ENCODE measurements at places on chromosomes 6 and 20.
A peak's percentile ranks its signal among the peaks of the same experiment; 100 is the strongest.

- peak; percentile 51 for DNase-seq
These were observed 19.5 kb upstream of the FAM8A1 start for GRCh38 chr6:17580518-17581048.

DNA sequence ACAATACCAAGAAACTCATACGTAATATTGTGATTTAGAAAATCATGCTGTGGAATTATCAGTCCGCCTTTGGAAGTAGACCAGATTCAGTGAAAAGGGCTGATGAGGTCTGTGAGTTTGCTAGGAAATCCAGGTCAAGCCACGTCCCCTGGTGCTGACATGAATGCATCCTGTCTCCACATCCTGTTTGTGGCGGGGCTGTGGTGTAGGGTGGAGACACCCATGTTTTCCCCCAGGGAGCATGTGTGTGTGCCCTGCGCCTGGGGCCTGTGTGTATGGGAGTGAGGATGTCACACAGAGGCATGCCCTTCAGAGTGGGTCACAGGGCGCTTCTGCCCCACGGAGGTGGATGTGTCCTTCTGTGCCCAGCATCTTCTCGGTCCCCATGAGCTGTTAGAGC, 109.1 kb downstream of the SASH1 start:
- no peak for DNase-seq

- no peak for DNase-seq
These were observed 184.3 kb upstream of the CST7 start for GRCh38 chr20:24764794-24765202.

GRCh38 chr20:53652090-53652858, 58.6 kb upstream of the ZNF217 start:
- DNase-seq = peak; percentile 11

DNA sequence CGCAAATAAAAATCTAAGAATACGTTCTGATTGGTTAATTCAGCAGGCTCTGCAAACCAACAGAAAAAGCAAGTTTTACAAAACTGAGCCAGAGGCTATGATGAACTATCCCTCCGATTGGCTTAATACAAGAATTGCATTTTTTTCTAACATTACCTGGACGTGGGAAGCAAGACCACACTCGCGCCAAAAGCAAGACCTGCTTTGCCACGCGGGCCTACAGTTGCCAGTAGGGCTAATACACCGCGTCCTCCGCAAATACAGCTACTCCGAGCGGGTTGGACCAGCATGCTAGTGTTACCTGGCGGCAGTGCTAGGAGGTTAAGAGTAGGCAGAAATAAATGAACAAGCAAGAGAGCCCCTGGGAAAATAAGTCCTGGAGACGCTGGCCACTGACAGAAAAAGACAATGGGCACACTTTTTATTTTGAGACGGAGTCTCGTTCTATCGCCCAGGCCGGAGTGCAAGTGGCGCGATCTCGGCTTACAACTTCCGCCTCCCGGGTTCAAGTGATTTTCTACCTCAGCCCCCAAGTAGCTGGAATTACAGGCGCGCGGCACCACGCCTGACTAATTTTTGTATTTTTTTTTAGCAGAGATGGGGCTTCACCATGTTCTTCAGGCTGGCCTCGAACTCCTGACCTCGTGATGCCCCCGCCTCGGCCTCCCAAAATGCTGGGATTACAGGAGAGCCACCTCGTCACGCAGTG, 131.9 kb upstream of the BTN3A2 start:
- no peak for DNase-seq

DNA sequence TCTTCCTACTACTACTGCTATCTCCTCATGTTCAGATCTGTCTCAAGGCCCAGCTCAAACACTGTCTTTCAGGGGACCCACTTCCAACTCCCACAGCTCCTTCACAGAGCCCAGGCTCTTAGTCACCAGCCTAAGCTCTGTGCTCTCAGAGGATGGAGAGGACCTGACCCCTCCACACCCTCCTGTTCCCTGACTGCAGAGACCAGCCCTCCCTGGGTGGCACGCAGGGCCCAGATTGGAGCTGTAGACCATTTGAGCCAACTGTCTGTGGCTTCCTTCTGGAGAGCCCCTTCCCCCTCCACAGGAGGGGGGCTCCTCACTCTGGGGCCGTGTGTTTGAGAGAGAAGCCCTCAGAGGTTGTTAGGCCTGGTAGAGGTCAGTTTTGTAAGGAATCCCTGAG, 9.8 kb downstream of the SNPH start:
- no peak for DNase-seq

- DNase-seq = no peak
These were observed at the start of gene TCF21 for GRCh38 chr6:133888929-133889556. TSS of gene TCF21 (plus strand) at chr6:133889113. CDS start at chr6:133889398, 285 bp downstream.

GRCh38 chr6:169145496-169145895, 108.2 kb downstream of the THBS2 start:
- no peak for DNase-seq

DNA sequence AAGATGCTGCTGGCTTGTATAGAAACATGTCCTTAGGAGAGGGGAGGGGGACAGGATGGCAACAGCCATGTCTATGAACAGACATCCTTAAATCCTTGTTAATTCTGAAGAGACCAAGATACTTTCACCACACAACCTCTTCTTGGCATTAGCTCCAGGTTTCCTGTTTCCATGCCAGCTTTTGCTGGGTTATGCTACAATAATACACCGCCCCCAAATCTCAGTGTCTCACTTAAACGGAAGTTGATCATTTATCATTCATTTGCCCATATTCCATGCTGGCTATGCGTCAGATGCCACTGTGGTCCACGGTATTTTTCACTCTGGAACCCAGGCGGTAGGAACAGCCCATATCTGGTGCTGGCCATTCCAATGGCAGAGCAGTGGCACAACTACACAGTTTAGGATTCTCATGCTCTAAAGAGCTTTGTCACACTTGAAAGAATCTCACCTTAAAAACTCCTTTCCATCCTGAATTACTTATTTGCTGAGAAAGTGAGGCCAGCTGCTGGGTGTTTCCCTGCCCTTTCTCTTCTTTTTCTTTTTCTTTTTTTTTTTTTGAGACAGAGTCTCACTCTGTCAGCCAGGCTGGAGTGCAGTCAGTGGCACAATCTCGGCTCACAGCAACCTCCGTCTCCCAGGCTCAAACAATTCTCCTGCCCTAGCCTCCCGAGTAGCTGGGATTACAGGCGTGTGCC, 3.7 kb upstream of the RNASET2 start:
- no peak for DNase-seq

DNA sequence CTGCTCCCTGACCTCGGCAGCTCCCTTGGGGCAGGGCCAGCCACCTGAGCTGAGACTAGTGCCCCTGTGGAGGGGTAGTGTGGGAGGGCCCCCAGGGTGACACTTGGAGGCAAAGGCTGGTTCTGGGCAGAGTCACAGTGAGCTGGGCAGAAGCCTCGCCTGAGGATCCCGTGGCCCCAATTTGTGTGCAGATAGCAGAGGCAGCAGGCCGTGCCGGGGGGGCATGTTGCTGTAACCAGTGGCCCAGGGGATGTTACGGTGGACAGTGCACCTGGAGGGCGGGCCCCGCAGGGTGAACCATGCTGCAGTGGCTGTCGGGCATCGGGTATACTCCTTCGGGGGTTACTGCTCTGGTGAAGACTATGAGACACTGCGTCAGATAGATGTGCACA, 2.9 kb downstream of the KLHDC3 start:
- no peak for DNase-seq

GRCh38 chr20:49100972-49101371, 54.9 kb downstream of the CSE1L start:
- no peak for DNase-seq

DNA sequence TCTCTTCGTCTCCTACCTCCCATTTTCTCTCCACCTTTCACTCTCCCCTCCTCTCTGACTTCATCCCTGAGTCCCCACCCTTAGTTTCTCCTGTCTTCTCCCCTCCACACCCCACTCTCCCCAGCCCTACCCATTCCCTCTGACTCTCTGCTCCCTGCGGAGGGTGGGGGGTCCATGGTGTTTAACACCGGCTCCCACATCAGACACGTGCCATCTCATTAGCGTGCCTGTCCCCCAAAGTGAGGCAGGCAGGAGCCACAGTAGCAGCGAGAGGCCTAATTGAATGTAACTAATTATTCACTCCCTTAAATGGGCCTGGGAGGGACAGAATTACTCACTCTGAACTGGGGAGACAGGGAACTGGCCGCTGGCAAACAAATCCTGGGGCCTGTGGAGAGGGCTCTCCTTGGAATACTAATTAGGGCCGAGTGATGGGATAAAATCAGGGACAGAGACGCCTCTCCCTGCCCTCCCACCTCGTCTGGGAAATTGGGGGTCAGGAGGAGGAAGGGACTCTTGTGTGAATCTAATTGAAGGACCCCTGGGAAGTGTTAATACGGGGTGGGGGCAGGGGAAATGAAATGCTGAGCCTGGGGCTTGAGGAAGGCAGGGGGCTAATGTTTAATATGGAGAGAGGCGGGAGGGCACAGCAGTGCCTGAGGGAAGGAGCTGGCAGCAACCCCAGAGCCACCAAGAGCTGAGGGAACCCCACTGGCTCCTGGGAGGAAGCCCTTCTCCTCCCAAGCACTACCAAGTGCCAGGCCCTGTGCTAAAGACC, 17.9 kb downstream of the CD40 start:
- DNase-seq = no peak

- DNase-seq = no peak
These were observed 112.1 kb upstream of the GPR6 start for GRCh38 chr6:109865968-109866367.

DNA sequence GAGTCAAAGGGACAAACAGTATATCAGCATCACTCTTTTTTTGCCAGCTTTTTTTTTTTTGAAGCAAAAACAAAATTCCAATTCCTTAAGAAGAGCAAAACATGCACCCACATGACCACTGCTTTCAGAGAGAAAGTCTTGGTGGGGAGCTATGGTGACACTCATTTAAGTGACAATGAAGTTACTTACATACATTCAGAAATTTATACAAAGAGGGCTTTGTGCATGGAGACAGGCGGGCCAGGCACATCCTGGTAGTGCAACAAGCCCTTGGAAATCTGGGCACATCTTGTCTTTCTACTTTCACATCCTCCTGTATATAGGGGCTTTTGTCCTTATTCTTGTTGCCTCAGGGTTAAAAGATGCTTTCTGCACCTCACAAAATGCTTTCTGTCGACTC, 55.9 kb downstream of the IL22RA2 start:
- no peak for DNase-seq

- DNase-seq = no peak
These were observed 10.1 kb upstream of the ITPR3 start for GRCh38 chr6:33610779-33611732.

DNA sequence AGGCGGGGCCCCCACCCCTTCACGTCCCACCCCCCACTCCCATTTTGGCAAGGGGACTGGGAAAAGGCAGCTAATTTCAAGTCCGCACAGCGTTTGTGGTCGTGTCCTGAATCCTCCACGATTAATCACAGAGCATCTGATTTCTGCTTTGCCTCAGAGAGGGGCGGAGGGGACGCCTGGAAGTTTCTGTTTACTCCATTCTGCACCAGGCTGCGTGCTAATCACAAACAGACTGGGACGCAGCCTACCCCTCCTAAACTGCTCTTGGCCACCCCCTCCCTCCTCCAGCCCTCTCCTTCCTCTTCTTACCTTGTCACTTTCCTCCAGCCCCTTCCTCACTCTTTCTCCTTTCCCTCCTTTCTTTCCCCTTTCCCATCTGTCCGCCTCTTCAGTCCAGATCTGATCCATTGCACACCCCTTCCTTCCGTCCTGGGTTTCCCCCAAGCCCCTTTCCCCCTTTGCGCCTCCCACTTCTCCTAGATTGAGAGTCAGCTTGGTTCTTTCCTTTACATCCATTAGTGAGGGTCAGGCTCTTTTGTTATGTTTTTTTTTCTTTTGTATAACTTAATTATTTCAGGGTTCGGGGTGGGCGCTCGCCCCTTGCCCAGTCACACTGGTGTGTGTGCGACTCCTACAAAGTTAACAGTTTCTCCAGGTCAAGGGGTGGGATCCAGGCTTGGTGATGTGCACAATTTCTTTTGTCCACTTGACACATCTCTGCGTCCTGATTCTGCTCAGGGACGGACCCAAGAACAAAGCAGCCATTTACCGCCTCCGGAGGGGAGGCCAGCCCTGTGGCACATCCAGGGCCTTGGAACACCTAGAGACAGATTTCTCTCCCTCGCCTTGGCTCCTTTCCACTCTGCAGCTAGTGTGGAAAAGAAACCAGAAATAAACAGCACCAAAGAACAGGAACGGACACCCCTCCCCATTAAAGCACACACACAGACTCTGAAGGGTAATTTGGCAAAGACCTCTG, 520 bp upstream of the RIPOR3 start:
- no peak for DNase-seq

GRCh38 chr6:47391675-47392074, 82.0 kb upstream of the TNFRSF21 start:
- DNase-seq = no peak

DNA sequence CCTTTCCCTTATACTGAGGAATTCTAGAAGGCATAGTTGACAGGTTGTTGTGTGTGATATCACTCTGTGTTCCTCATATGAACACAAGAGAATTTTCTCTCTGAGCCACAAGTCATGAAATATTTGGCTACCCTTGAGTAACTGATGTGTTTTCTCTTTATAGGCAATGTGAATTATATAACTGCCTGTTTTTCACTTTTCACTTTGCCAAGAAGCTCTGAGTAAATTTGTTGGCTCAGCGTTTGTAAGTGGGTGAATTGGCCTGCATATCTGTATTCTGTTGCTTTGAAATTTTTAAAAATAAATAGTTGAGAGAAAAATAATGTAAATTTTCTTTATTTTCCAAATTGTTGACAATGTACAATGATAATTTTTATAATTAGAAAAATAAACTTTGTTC, 5.2 kb upstream of the BTBD9 start:
- DNase-seq = no peak

GRCh38 chr6:133726188-133726587, 162.7 kb upstream of the TCF21 start:
- no peak for DNase-seq

GRCh38 chr6:10838794-10839333, 525 bp upstream of the MAK start:
- DNase-seq = no peak

DNA sequence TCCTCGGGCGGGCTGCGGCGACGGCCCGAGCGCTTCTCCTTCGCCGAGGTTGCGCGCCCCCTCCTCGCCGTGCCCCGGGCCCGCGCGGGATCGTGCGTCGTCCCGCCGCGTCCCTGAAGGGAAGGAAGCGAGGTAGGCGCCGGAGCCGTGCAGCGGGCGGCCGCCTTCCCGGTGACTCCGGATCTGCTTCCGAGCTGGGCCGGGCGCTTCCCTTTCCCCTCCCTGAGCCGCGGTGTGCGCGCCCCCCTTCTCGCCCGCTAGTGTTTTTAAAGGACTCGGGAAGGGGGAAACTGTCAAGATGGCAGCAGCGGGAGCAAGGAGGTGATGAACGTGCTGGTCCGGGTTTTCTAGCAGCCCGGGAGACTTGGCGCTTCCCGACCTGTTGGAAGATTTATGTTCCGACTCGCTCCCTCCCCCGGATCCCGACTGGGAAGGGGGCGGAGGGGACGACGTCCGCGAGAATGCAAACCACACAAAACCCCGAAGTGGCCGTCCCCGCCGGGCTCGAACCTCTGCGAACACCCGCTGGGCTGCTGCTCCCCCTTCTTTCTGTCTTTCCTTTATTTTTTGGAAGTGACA, 744 bp upstream of the FOXO3 start:
- no peak for DNase-seq
